Stimulated activated CD4-positive, alpha-beta T cell treated with anti-CD3 and anti-CD28 coated beads, Interleukin-15, amount 100 ng/mL, for 1 hour (primary cell): ENCODE measurements at places on chromosomes 5 and 9.

- DNase-seq = no peak
Measured at GRCh38 chr5:96144289-96144688, 182.6 kb upstream of the ELL2 start.

GRCh38 chr9:118618084-118618483 lies 751.2 kb downstream of the BRINP1 start:
- no peak for DNase-seq

DNA sequence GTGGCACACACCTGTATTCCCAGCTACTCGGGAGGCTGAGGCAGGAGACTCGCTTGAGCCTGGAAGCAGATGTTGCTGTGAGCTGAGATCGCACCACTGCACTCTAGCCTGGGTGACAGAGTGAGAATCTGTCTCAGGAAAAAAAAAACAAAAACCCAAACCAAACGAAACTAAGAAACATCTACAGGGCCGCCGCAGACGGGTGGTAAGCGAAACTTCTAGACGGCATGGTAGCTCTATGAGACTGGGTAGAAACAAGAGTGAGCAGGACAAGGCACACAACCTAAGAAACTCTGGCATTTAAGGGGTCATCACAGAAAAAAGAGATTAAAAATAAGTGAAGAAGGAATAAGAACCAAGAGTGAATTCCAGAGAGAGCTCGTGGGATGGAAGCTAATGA lies 454.8 kb upstream of the KLF4 start:
- no peak for DNase-seq

DNA sequence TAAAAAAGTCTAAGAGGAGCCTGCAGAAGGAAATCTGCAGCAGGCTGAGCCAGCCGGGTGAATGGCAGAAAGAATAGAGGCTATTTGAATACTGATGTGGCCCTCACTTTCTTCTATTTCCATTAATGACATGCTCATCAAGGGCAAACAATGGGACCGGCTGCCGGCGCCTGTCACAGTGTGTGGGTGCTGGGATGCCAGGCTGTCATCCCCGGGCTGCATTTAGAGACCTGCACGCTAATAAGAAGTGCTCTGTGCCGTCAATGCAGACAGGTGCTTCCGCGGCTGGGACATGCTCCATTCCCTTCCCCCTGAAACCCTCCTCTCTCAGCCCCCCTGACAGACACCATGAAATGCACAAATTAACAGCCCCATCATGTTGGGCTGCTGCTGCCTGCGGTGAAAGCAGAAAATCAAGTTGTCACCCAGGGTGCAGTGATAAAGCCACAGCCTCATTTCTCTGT lies 217.7 kb upstream of the TBCA start:
- DNase-seq = no peak

- DNase-seq = no peak
Measured at GRCh38 chr9:129124506-129125069, 13.4 kb downstream of the PTPA start.

DNA sequence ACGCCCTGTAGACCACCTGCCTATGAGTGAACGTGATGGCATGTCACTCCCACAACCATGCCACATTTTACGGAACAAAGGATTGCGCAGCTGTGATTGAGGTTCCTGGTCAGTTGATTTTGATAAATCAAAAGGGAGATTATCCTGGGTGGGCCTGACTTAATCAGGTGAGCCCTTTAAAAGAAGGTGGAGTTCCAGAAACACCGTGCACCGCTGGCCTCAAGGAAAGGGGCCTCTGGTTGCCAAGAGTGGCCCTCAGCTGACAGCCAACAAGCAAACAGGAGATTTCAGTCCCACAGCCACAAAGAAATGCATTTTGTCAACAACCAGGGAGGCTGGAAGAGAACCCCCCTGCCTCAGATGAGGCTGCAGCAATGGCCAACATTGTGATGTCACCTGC lies 19.0 kb downstream of the TRIM7 start:
- DNase-seq = no peak

GRCh38 chr5:56692359-56693219 lies 122.8 kb upstream of the MAP3K1 start:
- no peak for DNase-seq

GRCh38 chr9:124262649-124262972 lies 4.9 kb downstream of the NEK6 start:
- DNase-seq = no peak

DNA sequence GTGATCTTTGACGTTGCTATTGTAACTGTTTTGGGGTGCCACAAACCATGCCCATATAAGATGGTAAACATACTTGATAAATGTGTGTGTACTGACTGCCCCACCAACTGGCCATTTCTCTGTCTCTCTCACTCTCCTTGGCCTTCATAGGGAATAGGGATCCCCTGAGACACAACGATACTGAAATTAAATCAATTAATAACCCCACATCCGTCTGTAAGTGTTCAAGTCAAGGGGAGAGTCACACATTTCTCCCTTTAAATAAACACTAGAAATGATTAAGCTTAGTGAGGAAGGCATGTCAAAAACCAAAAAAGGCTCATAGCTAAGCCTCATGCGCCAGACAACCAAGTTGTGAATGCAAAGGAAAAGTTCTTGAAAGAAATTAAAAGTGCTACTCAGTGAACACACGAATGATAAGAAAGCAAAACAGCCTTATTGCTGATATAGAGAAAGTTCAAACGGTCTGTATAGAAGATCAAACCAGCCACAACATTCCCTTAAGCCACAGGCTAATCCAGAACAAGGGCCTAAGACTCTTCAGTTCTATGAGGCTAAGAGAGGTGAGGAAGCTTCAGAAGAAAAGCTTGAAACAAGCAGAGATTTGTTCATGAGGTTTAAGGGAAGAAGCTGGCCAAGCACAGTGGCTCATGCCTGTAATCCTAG lies 111.1 kb downstream of the UGCG start:
- no peak for DNase-seq

DNA sequence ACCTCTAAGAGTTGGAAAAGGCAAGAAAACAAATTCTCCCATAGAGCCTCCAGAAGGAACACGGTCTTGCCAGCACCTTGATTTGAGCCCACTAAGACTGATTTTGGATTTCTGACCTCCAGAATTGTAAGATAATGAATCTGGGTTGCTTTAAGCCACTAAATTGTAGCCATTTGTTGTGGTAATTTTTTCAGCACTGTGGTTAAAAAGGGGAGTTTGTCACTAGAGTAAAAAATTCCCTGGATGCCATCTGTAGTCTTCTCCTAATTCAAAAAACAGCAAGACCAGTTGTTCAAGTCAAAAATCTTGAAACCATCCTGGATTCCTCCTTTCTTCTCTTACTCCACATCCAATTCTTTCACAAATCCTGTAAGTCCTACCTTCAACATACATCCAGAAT lies 39.6 kb downstream of the NRG2 start:
- no peak for DNase-seq

GRCh38 chr9:121896545-121896943 lies 196.6 kb downstream of the TTLL11 start:
- DNase-seq = no peak

DNA sequence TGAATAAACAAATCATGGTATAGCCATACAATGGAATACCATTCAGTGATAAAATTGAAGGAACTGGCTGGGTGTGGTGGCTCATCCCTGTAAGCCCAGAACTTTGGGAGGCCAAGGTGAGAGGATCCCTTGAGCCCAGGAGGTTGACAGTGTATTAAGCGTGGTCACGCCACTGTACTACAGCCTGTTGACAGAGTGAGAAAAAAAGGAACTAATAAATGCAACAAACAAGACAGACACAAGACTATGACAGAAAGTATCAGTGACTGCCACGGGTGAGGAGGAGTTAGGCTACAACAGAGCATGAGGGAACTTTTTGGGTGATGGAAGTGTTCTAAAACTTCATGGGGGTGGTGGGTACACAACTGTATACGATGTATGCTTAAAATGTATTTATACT lies 2.2 kb downstream of the FNIP1 start:
- DNase-seq = no peak

GRCh38 chr9:13082796-13083195 lies 196.7 kb downstream of the MPDZ start:
- no peak for DNase-seq

DNA sequence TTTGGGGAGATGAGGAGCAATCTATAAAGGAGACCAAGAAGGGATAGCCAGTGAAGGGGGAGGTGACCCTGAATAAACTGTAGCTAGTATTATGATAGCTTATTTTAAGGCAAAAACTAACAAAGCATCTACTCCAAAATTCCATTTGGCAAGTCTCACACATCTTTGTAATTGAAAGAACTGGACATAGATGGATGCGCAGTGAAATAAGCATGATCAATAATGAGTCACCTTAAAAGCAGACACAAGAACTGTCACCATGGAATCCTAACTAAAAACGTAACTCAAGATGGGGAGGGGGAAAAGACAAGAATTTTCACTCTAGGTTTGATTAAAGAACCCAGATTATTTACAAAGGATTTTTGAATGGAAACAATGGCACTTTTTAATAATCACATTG lies 164.5 kb downstream of the MED27 start:
- DNase-seq = no peak

GRCh38 chr9:13979941-13980318 lies 334.0 kb downstream of the NFIB start:
- no peak for DNase-seq

DNA sequence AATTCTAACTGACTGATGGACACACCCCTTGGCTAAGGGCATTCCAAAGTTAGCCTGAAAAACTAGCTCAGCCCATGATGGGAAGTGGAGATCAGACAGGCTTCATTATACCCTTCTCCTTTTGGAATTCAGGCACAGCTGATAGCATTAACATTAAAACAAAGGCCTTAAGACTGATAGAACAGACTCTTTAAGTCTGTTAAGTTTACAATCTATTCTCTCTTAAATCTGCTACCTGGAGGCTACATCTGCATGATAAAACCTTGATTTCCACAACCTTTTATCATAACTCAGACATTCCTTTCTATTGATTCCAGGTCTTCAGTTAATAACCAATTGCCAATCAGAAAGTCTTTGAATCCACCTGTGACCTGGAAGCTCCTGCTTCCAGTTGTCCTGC lies 281.4 kb downstream of the TUSC1 start:
- no peak for DNase-seq

- DNase-seq = no peak
Measured at GRCh38 chr5:136064510-136064909, 35.7 kb downstream of the TGFBI start.

DNA sequence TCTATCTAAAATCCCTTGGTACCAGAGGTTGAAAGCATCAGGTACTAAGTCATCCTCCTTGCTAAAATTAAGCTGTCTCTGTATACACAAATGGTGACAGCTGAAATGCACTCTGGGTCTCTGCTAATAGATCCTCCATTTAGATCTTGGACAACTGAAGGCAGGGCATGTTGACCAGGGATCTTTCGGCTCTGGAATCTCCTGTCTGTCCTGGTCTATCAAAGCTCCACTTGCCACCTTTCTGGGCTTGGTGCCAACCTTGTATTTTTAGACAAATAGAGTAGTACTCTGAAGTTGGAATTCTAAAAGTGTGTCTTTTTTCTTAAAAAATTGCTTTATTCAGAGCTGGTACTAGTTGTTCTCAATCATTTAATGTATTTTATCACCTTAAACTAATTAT lies 135.2 kb upstream of the HMHB1 start:
- DNase-seq = no peak

GRCh38 chr9:18423791-18424531 lies 50.0 kb upstream of the ADAMTSL1 start:
- no peak for DNase-seq

GRCh38 chr5:173554038-173554955 lies 62.2 kb downstream of the BOD1 start:
- no peak for DNase-seq

GRCh38 chr9:113417370-113417769 lies 6.8 kb downstream of the C9orf43 start:
- no peak for DNase-seq

DNA sequence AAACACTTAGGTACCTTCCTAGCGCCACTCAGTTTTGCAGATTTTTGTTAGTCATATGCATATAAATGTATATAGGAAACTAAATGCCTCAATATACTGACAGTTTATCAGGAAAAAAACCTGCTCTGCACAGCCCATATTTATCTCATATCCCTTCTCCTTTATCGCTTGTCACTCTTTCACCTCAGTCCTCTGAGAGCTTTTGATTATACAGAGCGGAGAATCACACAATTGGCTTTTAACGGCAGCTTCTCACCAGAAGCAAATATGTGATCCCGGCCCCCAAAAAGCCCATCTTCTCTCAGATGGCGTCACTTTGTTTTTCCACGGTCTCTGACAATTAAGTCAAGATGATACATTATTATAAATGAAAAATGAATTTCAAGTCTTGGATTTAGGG lies 362.6 kb downstream of the DNAH5 start:
- DNase-seq = no peak

DNA sequence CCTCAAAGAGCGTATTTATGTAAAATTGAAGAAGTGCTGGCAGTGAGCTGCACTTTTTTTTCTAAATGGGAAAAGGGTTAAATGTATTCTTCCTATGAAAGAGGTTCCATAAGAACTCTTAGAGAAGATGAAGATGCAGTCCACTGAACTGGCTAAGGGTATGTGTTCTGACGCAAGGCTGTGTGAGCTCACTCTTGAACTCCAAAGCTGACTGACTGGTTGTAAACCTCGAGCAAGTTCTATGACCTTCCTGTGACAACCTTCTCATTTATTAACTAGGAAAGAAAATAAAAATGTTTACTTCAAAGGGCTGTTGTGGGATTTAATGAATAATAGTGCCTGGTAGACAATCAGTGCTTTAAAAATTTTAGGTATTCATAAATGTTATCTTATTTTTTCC lies 46.7 kb downstream of the POC5 start:
- DNase-seq = no peak

- no peak for DNase-seq
Measured at GRCh38 chr9:114119242-114120191, 20.4 kb upstream of the KIF12 start.

DNA sequence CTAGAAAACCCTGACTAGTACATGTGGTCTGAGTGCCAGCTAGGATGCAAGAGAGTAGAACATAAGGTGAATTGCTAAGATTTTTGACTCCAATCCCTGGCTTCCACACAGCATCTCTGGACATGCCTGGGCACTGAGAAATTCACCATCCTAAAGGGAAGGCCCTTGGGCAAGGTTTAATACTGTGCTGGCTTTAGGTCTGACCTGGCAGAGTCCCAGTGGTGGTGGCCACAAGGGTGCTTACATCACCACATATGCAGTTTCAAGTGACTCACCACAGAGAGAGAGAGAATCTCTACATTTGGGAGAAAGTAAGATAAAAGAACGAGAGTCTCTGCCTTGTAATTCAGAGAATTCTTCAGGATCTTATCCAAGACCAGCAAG lies 661.6 kb upstream of the C9orf72 start:
- no peak for DNase-seq

DNA sequence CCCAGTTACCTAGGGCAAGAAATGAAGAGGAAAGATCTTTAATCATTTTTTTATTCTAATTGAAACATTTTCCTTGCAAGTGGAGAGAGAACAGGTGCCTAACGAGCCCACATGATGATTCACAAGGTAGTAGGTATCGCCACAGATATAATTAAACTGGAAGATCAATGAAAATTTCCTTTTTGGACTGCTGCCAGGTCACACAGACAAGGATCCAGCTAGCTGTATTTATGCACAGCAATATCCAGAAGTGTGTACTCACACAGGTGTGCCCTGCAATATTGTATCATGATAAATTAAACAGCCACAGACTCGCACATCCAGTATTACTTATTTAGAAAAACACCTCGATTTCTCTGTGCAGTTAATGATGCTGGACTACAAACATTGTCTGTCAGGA lies 294.0 kb upstream of the SMARCA2 start:
- no peak for DNase-seq

GRCh38 chr5:128925973-128926372 lies 39.3 kb upstream of the SLC27A6 start:
- no peak for DNase-seq
